T-helper 2 cell (primary cell): ENCODE measurements at places on chromosomes 2 and 18.
A peak's percentile ranks its signal among the peaks of the same experiment; 100 is the strongest.

DNA sequence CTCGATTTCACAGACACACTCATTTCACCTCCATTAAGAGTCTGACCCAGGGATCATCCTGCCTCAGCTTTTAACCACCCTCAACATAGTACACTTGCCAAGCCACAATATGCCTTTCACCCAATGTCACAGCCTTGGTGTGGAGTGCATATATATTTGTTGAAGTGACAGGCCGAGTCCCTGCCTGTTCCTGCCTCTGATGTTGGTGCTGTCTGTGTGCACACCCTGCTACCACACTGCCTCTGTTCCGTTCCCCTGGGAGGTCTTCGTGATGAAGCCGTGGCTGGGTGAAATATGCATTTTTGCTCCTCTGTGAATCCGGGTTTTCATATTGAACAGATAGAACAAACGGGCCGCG, 90.3 kb downstream of the RNF144A start:
- DNase-seq = no peak

DNA sequence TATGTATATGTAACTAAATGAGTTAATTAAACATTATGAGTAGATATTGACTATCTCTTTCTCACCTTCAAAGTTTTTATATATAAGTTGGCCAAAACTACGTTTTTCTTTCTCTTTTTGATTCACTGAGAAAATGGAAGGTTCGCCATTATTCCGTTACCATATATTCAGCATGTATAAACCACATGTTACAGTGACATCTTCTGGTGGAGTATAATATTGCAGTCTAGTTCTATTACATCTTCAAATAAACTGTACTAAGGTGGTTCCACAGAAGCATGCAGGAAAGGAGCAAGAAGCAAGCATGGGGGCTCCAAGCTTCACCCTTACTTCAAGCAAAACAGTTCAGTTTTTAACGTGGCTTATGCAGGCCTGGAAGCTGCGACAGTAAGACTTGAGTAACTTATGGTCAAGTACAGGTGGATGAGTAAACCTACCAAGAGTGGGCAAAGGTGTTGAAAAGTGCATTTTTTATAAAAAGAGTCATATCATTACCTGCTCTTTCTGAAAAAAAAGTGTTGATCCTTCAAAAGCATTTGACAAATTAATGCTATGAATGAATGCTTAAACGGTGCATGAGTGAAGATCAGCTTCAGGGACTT, 129.8 kb upstream of the RAB6C start:
- no peak for DNase-seq

- peak; percentile 63 for DNase-seq
These were observed 18.1 kb downstream of the LPIN2 start for GRCh38 chr18:2994603-2995432.

GRCh38 chr18:27772081-27772480, 404.8 kb downstream of the CDH2 start:
- DNase-seq = no peak

GRCh38 chr2:242034138-242034537, 164.6 kb downstream of the RTP5 start:
- DNase-seq = no peak

- DNase-seq = no peak
These were observed 78.3 kb upstream of the MAP4K4 start for GRCh38 chr2:101619191-101619591.

GRCh38 chr2:237729681-237730475, 68.7 kb upstream of the RBM44 start:
- DNase-seq = no peak

GRCh38 chr2:143725400-143725799, 596.2 kb downstream of the ARHGAP15 start:
- no peak for DNase-seq
